ENCODE measurements at places on chromosomes 5 and 9. TPM values are rescaled to one million over a fixed set of nuclear protein-coding genes. Genes with fewer than 3 reads are reported as not detected.

DNA sequence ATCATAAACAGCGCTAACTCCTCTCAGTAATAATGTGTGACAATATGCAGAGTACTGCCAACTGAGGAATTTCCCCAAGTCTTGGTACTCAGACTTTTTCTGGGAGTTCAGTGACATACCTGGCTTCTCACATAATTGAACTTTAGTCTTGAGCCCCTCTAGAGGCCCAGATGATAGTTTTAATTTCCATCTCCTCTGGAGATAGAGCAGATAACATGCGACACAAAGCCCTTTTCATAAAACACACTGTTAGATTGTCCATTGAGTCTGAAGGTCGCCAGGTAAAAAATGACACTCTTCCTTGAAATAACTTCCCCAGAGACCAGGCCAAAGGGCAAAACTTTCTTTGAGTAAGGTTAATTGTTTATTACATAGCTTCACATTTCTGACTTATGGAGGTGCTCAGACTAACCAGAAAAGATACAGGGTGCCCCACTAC is 476.0 kb downstream of the RASEF start:
- no peaks in the 10 kb centered on the region for H3K27me3 ChIP-seq
- no peak overlapping the region for H3K4me3 ChIP-seq
- no peaks in the 10 kb centered on the region for H3K36me3 ChIP-seq
- no peak for DNase-seq

- peaks cover 43% of the 10 kb centered on the region for H3K27me3 ChIP-seq
- peak; percentile 75 for DNase-seq
- no peak overlapping the region for H3K4me3 ChIP-seq
- no peaks in the 10 kb centered on the region for H3K36me3 ChIP-seq
- no peak overlapping the region for H3K27ac ChIP-seq
- peaks cover 24% of the 10 kb centered on the region for H3K4me1 ChIP-seq
Measured at GRCh38 chr9:36980148-36980974, 53.7 kb downstream of the PAX5 start.

- no peaks in the 10 kb centered on the region for H3K36me3 ChIP-seq
- no peaks in the 10 kb centered on the region for H3K4me1 ChIP-seq
- no peak overlapping the region for H3K27ac ChIP-seq
- H3K27me3 ChIP-seq = no peaks in the 10 kb centered on the region
- no peak overlapping the region for H3K4me3 ChIP-seq
Measured at GRCh38 chr5:151208481-151208914, 15.4 kb downstream of the CCDC69 start.

- H3K36me3 ChIP-seq = no peaks in the 10 kb centered on the region
- H3K4me3 ChIP-seq = peak overlapping the region; percentile 60
- DNase-seq = peak; percentile 39
- H3K4me1 ChIP-seq = peaks cover 4% of the 10 kb centered on the region
- H3K27me3 ChIP-seq = peaks cover 75% of the 10 kb centered on the region
Measured at GRCh38 chr5:1445689-1446601, 705 bp upstream of the SLC6A3 start.

- H3K4me3 ChIP-seq = no peak overlapping the region
- no peaks in the 10 kb centered on the region for H3K27me3 ChIP-seq
- H3K4me1 ChIP-seq = no peaks in the 10 kb centered on the region
- no peaks in the 10 kb centered on the region for H3K36me3 ChIP-seq
- DNase-seq = no peak
Measured at GRCh38 chr9:19145881-19146280, 18.6 kb upstream of the PLIN2 start.

DNA sequence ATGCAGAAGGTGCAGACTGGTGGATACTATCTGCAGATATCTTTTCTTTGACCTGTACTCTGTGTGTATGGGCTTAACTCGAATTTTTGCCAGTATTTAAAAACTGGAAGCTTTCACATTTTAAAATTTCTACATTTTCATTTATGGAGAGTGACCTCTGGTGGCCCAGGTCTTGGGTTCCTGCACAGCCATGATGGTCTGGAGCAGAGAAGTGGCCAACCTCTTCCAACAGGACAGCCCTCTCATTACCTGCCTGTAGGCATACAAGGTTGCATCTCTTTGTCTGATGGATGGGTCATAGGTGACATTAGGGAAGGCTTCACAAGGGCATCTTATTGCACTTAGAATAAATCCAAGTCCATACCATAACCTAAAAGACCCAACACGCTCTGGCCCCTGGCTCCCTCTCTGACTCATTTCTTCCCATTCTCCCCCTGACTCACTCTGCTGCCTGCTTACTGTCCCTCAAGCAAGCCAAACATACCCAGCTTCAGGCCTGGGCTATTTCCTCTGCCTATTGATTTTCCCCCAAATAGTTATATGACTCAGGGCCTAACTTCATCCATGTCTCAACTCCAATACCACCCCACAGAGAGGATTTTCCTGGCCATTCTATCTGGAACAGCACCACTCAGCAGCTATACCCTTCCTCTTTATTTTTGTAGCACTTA is 113.3 kb upstream of the SLC1A3 start:
- H3K4me1 ChIP-seq = peaks cover 13% of the 10 kb centered on the region
- H3K27me3 ChIP-seq = no peaks in the 10 kb centered on the region
- no peaks in the 10 kb centered on the region for H3K36me3 ChIP-seq
- no peak overlapping the region for H3K4me3 ChIP-seq
- DNase-seq = no peak

DNA sequence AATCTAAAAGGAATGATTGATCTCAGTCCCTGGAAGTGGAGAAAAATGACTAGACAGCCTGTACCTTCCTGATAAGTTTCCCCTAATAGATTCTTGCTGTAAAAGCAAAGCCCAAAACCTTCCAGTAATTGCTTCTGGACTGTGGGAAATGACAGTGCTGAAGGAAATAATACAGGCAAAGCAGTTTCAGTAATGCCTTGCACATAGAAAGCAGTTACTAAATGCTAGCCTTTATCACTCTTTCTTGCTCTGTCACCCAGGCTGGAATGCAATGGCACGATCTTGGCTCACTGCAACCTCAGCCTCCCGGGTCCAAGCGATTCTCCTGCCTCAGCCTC is 50.3 kb downstream of the MAP1B start:
- no peaks in the 10 kb centered on the region for H3K27me3 ChIP-seq
- H3K4me3 ChIP-seq = no peak overlapping the region
- peaks cover 43% of the 10 kb centered on the region for H3K4me1 ChIP-seq
- DNase-seq = no peak
- H3K27ac ChIP-seq = 0 out of 2 replicates have a peak overlapping the region, but pooled peaks have one; percentile 50

- peak; percentile 76 for DNase-seq
- H3K4me3 ChIP-seq = no peak overlapping the region
- peaks cover 4% of the 10 kb centered on the region for H3K27me3 ChIP-seq
Measured at GRCh38 chr5:32489791-32490562, 45.4 kb upstream of the ZFR start.

- peaks cover 9% of the 10 kb centered on the region for H3K27me3 ChIP-seq
- H3K27ac ChIP-seq = no peak overlapping the region
- no peak for DNase-seq
- no peaks in the 10 kb centered on the region for H3K36me3 ChIP-seq
- H3K4me3 ChIP-seq = no peak overlapping the region
Measured at GRCh38 chr5:168818558-168818957, 239.4 kb upstream of the PANK3 start.

- H3K4me3 ChIP-seq = no peak overlapping the region
- H3K36me3 ChIP-seq = peaks cover under 1% of the 10 kb centered on the region
- no peaks in the 10 kb centered on the region for H3K4me1 ChIP-seq
- H3K27ac ChIP-seq = no peak overlapping the region
- H3K27me3 ChIP-seq = no peaks in the 10 kb centered on the region
- DNase-seq = no peak
Measured at GRCh38 chr9:122307925-122308324, 43.2 kb downstream of the MRRF start.

DNA sequence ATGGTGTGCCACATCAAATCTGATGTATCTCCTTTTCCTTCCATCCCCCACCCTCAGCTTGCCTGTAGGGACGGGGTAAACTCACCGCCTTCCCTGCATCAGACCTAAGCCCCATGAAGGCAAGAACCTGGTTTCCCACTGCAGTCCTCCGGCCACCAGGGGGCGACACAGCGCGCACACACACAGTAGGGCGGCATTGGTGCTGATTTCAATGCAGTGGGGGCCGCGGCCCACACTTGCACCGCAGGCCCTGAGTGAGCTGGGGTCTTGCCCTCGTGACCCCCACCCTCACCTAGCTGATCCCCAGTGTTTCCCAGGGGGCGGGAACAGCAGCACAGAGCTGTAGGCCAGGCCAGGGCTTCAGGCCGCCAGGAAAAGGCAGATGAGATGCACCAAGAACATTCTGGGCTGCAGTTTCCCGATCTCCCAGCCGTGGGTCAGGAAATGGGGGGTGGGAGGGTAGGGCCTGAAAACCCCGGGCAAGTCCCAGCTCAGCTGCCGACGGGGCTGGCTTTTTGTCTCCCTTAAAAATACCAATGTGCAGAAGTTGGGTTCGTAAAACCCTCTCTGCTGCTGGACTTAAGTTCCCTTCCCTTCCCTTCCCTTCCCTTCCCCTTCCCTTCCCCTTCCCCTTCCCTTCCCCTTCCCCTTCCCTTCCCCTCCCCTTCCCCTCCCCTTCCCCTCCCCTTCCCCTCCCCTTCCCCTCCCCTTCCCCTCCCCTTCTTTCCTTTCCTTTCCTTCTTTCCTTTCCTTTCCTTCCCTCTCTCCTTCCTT is 19.5 kb downstream of the FAM163B start:
- peaks cover 14% of the 10 kb centered on the region for H3K4me1 ChIP-seq
- peak; percentile 79 for DNase-seq
- H3K27me3 ChIP-seq = peaks cover 6% of the 10 kb centered on the region
- H3K27ac ChIP-seq = no peak overlapping the region
- peaks cover 4% of the 10 kb centered on the region for H3K36me3 ChIP-seq

DNA sequence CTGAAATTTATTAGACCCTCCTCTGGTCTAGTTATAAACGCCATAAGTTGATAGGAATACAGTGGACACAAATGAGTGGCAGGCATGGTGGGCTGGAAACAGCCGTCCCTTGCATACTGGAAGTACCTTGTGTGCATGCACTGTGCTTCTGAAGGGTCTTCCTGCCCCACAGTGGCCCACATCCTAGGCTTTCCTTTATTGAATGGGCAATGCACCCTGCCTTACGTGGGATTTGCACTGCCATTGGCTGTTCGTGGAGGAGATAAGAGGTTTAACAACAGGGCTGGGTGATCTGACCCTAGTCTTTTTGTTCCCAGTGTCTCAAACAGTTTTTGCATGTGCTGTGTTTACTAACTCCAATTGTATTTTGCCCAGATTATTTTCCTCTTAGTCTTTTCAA is 480.8 kb downstream of the GADD45G start:
- no peak overlapping the region for H3K4me3 ChIP-seq
- peaks cover 18% of the 10 kb centered on the region for H3K4me1 ChIP-seq
- H3K27me3 ChIP-seq = no peaks in the 10 kb centered on the region
- H3K36me3 ChIP-seq = no peaks in the 10 kb centered on the region
- DNase-seq = no peak

DNA sequence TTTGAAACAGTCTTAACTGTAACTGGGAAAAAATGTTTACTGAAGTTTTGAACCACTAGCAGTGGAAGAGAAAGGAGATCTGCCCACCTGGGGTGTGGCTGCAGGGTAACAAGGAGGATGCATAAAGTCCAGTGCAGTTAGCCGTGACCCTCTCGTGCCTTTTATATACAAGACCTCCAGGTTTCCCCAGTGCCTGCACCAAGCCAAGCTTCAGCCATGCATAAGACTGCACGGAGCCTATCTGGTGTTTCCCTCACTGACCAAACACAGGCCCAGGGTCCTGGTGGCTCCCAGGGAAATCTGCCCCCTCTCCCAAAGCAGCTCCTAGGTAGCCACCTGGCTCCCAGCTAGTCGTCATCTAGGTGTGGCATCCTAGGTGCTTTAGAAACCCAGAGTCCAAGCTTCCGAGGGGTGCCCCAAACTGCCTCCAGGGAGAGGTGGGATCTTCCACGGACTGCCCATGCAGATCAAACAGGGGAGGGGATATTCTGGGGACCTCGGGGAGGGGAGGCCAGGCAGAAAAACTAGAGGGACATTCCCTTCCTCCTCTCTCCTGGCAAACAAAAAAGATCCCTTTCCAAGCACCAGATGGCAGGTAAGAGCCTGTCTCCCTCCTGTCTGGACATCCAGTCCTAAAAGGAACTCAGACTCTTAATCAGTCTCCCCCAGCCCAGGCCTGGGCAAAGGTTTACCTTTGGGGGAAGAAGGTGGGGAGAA is 2.7 kb downstream of the SHB start:
- peak overlapping the region; percentile 68 for H3K27ac ChIP-seq
- peaks cover 28% of the 10 kb centered on the region for H3K27me3 ChIP-seq
- DNase-seq = no peak

- no peaks in the 10 kb centered on the region for H3K27me3 ChIP-seq
- H3K4me1 ChIP-seq = peaks cover 7% of the 10 kb centered on the region
- H3K36me3 ChIP-seq = no peaks in the 10 kb centered on the region
- DNase-seq = no peak
- no peak overlapping the region for H3K4me3 ChIP-seq
Measured at GRCh38 chr5:103291606-103292005, 33.0 kb downstream of the MACIR start.

DNA sequence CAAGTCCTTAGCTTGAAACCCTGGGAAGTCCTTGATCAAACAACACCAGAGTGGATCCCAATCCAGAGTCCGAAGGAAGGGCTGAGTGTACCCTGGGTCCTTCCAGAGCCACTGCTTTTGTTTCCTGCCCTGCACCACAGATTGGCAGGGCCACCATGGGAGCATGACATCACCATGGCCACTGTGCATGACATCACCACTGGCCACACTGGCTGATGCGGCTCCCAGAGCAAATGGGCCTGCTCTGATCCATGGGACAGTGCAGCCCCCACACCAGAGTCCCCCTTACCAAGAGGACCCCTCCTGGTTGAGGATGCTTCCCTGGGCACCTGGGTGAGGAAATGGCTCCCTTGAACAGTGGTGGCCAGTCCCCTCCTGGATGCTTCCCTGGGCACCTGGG is 9.9 kb downstream of the SLC6A3 start:
- no peak overlapping the region for H3K4me3 ChIP-seq
- peaks cover 8% of the 10 kb centered on the region for H3K4me1 ChIP-seq
- peaks cover 12% of the 10 kb centered on the region for H3K27me3 ChIP-seq

GRCh38 chr9:136120438-136120844 is 1.8 kb upstream of the TMEM250 start:
- no peak overlapping the region for H3K4me3 ChIP-seq
- no peaks in the 10 kb centered on the region for H3K36me3 ChIP-seq
- DNase-seq = no peak
- H3K4me1 ChIP-seq = no peaks in the 10 kb centered on the region

GRCh38 chr5:10301842-10302610 is 5.7 kb downstream of the CMBL start:
- H3K4me1 ChIP-seq = peaks cover 25% of the 10 kb centered on the region
- peaks cover 32% of the 10 kb centered on the region for H3K36me3 ChIP-seq
- no peak overlapping the region for H3K27ac ChIP-seq
- H3K4me3 ChIP-seq = no peak overlapping the region

GRCh38 chr9:127567035-127567729 is 44.9 kb upstream of the STXBP1 start:
- peaks cover 10% of the 10 kb centered on the region for H3K27me3 ChIP-seq
- H3K4me1 ChIP-seq = peaks cover 31% of the 10 kb centered on the region
- no peak for DNase-seq
- no peaks in the 10 kb centered on the region for H3K36me3 ChIP-seq
- H3K4me3 ChIP-seq = peak overlapping the region; percentile 70
- peak overlapping the region; percentile 74 for H3K27ac ChIP-seq

The CDH18 gene
- not detected for total RNA-seq

The RAB3C gene
- 13.3 TPM for total RNA-seq

The ZNF618 gene
- 22.0 TPM for total RNA-seq

The PCDHGA8 gene
- 2.1 TPM for total RNA-seq

The CCDC107 gene
- total RNA-seq = 14.1 TPM

The NR4A3 gene
- 0.46 TPM for total RNA-seq

The C9 gene
- total RNA-seq = 0.21 TPM

The KLF4 gene
- total RNA-seq = 5.9 TPM

The ERAP2 gene
- 0.13 TPM for total RNA-seq
